ENCODE measurements at places on chromosomes 1 and 21.

GRCh38 chr1:180860535-180860934 lies 52.2 kb upstream of the KIAA1614 start:
- no peak for DNase-seq

DNA sequence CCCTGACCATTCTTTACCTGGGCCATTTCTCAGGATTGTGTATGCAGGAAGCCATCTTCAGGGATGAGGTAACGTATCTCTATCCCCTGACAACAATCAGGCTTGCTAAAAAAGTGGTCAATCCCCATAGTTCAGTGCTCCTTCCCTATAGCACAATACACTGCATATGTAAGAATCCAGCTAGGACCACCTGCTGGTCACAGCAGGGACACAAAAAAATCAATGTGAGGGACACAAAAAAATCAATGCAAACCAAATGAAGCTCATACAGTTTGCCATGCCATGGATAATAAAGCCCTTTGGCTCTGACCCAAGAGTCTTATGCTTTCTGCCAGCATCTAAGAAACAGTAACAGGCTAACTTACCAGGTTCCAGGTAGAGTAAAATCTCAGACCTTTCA lies 16.3 kb downstream of the ACBD6 start:
- DNase-seq: no peak

- no peak for DNase-seq
Observed at GRCh38 chr1:19343617-19344350, 31.7 kb downstream of the SLC66A1 start.

DNA sequence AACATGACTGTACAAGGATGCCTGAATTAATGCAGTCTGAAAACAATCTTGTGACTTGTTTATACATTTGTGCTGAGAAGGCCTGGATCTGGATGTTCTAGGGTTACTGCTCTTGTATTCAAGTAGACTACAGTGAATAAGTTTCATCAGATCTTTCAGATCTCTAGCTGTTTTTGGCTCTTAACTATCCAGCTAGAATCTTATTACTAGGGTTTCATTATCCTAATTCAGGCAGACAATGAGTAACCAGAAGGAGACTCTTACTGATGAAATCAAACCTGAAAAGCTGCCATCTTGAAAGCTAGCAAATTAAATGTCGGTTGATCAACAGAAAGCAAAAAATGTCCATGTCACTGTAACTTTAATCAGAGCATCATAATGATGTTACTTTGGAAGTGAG lies 112.5 kb upstream of the KCNK2 start:
- DNase-seq: no peak

DNA sequence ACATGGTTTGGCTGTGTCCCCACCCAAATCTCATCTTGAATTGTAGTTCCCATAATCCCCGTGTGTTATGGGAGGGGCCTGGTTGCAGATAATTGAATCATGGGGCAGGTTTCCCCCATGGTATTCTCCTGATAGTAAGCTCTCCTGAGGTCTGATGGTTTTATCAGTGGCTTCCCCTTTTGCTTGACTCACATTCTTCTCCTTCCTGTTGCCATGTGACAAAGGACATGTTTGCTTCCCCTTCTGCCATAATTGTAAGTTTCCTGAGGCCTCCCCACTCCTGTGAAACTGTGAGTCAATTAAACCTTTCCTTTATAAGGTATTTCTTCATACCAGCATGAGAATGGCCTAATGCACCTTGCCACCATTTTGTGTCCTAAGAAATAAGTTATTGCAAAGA lies 415.0 kb downstream of the COL11A1 start:
- DNase-seq: no peak

GRCh38 chr21:15279482-15279881 lies 214.7 kb upstream of the NRIP1 start:
- DNase-seq: no peak

Data from GM03348 (cell line).